ENCODE measurements at places on chromosomes 7 and 10.

DNA sequence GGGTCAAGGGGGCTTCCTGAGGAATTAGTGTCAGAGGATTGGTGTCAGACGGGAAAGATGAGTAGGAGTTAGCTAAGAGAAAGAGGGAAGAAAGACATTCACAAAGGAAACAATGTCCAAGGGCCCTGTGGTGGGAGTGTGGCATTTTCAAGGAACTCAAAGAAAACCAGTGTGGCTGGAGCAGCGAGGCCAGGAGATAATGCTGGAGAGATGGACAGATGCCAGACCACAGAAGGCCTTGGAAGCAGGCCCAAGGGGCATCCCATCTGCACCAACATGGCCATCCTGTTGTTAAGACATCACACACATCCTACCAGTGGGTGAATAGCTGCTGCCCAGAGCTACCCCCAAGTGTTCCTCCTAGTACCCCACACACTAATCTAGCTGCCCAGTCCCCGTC is 36.1 kb upstream of the CUL1 start:
- DNase-seq = no peak

DNA sequence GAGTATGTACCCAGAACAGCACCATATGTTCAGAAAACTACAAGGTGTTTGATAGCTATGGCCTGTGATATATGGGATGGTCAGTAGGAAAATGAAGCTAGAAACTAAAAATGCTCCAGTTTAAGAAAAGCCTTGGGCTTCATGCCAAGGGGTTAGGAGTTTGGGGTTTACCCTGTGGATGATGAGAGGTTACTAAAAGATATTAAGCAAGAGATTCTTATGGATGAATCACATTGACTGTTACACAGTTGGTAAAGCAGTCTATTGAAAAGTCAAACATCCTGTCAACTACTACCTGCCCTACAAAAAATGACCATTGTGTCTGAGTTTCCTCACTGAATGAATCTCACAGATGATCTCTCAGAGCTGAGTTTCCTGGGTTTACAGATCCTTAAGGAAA is 166.2 kb upstream of the INHBA start:
- DNase-seq = no peak

GRCh38 chr10:27341001-27341400 is 100.4 kb upstream of the ACBD5 start:
- peak; percentile 54 for DNase-seq

DNA sequence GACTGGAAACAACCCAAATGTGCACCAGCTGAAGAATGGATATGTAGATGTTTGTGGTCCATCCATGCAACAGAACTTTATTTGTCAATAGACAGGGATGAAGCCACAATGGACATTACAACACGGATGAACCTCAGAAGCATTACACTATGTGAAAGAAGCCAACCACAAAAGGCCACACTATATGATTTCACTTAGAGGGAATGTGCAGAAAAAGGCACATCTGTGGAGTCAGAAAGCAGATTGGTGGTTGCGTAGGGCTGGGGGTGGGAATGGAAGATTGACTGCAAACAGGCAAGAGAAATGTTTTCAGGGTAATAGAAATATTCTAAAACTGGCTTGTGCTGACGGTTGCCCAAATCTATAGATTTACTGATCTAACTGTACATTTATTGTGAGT is 34.3 kb upstream of the WASHC2A start:
- DNase-seq = no peak

GRCh38 chr7:130733931-130734814 is at the start of gene KLF14:
KLF14 (minus strand) TSS chr7:130734207; CDS start chr7:130734033, 174 bp downstream.
- DNase-seq = peak; percentile 50

GRCh38 chr10:114603948-114604347 is 54.1 kb downstream of the ABLIM1 start:
- no peak for DNase-seq

DNA sequence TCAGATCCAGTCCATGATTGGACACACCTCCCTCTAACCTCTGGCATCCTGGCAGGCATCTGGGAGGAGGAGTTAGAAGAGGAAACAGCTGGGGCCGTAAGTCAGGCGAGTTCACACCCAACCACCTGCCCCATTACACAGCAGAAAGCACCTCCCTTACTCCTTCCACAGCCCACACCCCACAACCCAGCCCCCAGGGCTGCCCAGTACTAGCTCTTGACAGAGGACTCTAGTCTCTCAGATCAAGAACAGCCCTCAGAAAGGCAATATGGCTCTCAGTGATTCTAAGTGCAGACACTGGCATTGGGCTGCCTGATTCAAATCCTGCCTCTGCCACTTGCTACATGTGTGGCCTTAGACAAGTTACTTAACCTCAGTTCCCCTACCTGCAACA is 34.1 kb downstream of the KCNMA1 start:
- DNase-seq = no peak
